ENCODE measurements at places on chromosomes 13 and 19.
A peak's percentile ranks its signal among the peaks of the same experiment; 100 is the strongest.

- DNase-seq: no peak
These were observed 446 bp upstream of the ZNF83 start for GRCh38 chr19:52638601-52639000.

DNA sequence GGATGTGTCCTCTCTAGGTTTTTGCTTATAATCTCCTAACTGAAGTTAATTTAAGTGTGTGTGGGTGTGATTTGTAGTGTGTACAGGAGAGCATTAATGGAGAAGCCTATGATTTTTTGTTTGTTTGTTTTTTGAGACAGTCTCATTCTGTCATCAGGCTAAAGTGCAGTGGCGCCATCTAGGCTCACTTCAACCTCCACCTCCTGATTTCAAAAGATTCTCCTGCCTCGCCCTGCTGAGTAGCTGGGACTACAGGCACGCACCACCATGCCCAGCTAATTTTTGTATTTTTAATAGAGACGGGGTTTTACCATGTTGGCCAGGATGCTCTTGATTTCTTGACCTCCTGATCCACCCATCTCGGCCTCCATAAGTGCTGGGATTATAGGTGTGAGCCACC, 20.6 kb downstream of the ZNF701 start:
- DNase-seq: no peak

DNA sequence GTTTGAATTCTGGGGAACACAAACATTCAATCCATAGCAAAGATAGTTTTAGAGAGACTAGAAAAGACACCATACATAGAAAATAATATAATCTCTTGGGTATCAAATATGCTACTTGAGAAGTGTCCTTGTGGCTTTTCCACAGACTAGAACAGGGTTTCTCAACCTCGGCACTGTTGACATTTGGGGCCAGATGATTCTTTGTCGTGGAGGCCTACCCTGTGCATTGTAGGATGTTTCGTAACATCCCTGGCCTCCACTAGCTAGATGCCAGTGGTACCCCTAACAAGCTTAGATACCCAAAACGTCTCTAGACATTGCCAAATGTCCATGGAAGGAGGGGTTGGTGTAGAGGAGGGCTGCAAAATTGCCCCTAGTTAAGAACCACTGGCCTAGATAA, 2.2 kb upstream of the ESD start:
- no peak for DNase-seq

DNA sequence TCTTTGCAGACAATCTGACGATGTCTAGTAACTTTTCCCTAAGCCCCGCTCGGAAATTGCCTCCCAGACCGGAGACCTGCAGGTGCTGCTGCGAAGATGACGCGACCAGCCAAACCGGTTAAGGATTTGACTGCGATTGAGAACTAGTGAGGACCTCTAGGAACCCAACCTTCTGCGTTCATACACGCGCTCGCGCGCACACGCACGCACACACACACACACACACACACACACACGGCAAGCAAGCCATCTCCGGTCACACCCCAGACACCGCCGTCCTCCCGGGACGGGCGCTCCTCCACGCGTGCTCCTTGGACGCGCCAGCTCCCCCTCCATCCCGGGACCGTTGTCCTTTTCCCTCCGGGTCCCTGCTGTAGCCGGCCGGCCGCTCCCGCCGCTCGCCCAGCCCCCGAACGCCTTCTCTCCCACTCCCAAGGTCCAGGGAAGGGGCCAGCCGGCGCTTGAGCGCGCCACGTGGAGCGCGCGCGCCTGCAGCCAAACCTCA, 1.2 kb downstream of the TBC1D4 start:
- DNase-seq: no peak

DNA sequence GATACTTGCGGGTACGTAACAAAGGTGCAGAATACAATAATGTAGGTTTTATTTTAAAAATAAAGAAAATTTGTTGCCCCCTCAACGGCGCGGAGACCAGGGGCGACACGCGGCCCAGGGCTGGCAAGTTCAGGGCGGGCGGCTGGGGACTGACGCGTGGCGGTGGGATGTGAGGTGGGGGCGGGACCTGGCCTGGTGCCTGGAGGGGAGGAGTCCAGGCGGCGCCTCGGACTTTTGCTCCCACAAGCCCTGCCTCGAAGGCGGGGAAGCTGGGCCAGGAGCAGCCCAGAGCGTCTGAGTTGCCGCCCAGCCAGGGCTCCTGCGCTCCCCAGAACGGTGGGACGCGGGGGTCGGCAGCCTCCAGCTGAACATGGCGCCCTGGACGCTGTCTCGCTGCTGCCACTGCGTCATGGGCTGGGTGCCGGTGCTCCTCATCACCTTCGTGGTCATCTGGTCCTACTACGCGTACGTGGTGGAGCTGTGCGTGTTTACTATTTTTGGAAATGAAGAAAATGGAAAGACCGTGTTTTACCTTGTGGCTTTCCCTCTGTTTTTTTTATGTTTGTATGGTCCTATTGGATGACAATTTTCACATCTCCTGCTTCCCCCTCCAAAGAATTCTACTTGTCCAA, 1122.8 kb upstream of the ATXN8OS start:
- DNase-seq: no peak

DNA sequence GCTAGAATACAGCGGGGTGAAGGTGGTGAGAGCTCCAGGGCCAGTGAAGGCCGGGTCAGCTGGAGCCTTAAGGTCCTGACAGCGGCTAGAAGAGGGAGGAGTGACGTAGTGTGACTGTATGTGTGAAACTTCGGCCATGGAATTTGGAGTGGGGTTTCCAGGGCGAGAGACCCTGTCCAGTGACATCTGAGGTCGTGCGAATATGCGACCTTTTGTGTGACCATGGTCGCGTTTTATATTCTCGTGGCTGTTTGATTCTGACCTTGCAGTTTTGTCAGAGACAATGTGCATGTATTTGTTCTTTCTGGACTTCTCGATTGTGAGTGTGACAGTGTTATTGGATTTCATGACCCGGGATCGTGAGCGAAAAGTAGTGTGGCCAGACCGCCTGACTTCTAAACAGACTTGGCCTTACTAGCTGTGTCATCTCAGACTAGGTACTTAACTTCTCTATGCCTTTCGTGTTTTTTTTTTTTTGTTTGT, 405 bp upstream of the ZNF569 start:
- no peak for DNase-seq

DNA sequence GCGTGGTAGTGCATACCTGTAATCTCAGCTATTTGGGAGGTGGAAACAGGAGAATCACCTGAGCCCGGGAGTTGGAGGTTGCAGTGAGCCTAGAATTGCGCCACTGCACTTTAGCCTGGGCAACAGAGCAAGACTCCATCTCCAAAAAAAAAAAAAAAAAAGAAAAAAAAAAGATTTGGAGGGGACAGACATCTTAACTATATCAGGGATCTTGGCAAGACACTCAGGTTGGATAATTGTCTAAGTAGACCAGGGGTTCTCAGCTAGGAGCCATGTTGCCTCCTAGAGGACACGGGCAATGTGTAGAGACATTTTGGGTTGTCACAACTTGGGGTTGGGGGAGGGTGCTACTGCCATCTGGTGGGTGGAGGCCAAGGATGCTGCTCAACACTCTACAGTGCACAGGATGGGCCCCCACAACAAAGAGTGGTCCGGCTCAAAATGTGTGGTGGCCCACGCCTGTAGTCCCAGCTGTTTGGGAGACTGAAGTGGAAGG, 1.9 kb upstream of the ZNF580 start:
- peak; percentile 58 for DNase-seq

- no peak for DNase-seq
These were observed 26.3 kb upstream of the KATNAL1 start for GRCh38 chr13:30333616-30334015.

- no peak for DNase-seq
These were observed 11.2 kb upstream of the ZNF358 start for GRCh38 chr19:7504684-7505083.

- no peak for DNase-seq
These were observed 24.6 kb downstream of the DCT start for GRCh38 chr13:94454906-94455305.

DNA sequence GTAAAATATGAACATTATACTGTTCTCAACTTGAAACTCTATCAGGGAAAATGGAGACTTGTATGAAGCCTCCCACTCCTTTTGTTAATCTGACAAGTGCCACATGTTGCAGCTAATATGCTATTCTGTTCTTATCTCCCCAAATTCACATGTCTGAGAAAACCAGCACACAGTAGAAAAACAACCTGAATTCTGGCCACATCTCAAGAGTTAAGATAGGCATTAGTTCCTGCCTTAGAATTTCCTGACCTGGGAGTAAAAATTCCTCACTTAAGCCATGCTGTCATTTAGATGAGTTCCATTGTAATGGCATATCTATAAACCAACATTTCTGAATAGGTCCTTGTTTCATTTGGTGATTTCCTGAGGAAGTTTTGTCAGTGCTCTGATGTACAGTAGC, 1098.5 kb downstream of the EFNB2 start:
- DNase-seq: no peak

- no peak for DNase-seq
These were observed 26.4 kb downstream of the MAP2K2 start for GRCh38 chr19:4097501-4097900.

- peak; percentile 87 for DNase-seq
These were observed 7.7 kb downstream of the PLEKHF1 start for GRCh38 chr19:29672933-29673336.

GRCh38 chr13:97284558-97284957, 62.4 kb downstream of the MBNL2 start:
- DNase-seq: no peak

DNA sequence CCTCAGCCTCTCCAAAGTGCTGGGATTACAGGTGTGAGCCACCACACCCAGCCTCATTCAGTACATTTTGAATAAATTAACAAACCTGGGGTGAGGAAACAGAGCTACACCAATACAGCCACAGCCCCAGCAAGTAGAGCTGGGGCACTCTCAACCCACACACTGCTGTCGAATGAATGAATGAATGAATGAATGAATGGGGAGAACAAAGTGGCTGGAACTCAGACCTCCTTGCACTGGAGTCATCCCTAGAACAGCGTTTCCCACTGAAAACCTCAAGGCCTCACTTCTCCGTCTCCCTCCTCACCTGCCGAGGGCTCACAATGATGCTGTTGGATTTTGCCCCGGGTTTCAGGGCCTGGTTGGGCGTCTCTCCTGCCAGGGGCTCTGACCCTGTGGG, 2.8 kb downstream of the ERCC1 start:
- DNase-seq: no peak

DNA sequence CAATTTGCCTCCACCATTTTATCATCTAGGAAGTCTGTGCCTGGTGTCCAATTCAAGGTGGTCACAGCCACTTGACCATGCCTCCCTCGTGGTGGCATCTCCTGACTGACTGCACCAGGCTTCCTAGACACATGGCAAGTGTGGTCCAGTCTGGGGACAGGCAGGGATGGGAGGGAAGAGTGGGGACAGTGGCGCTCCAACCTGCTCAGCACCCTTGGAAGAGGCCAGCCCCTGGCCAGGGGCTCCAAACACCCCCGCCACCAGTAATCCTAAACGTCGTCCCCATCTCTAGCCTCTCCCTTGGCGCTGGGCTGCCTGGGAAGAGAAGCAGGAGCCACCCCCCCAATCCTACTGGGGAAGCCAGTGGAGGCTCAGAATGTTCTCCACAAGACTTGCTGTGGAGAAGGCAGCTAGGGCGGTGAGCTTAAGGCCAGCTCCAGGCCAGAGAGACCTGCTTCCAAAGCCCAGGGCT, 2.7 kb downstream of the RPL36 start:
- no peak for DNase-seq

GRCh38 chr13:84265257-84265764, 383.0 kb upstream of the SLITRK1 start:
- DNase-seq: no peak

DNA sequence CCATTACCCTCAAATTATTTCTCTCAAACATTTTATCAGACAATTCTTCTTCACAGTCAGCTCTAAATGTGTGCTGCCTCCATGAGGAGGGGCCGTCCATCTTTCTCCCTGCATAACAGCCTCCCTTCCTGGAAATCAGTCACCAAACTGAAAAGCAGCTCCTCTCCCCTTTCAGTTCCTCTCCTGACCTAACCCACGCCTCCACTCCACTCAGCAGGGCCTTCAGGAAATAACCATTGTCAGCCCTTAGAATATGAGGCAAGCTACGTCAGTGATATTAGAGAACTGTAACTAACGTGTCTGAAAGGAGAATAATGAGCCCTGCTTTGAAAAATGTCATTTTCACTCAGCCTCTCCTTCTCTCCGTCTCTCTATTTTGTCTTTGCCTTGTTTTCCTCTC, 116.2 kb downstream of the OLFM4 start:
- DNase-seq: no peak

GRCh38 chr13:19838865-19839275, 24.6 kb downstream of the ZMYM5 start:
- DNase-seq: no peak

Measured in activated CD4-positive, alpha-beta T cell treated with anti-CD3 and anti-CD28 coated beads, Interleukin-2, amount 50 U/mL, for 4 hours (primary cell).